ENCODE measurements at places on chromosomes 4 and X. TPM values are rescaled to one million over a fixed set of nuclear protein-coding genes. Genes with fewer than 3 reads are reported as not detected.

DNA sequence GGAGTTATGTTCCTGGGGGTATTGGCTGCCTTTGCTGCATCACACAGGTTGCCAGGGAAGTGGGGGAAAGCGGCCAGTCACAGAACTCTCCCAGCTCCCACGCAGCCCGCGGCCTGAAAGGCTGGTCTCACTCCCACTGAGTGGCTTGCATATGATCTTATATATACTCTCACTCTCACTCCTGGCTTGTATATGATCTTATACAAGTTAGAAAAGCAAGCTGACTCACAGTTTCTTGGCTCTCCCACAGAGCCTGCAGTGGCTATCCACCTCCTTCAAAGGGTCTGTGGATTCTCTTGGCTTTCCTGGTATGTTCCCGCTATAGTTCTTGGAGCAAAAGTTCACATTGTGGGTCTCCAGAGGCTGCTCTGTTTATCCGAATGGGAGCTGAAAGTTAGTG is 833.5 kb upstream of the GALNTL6 start:
- H3K27me3 ChIP-seq = no peaks in the 10 kb centered on the region
- no peak overlapping the region for H3K27ac ChIP-seq
- peak; percentile 8 for DNase-seq

DNA sequence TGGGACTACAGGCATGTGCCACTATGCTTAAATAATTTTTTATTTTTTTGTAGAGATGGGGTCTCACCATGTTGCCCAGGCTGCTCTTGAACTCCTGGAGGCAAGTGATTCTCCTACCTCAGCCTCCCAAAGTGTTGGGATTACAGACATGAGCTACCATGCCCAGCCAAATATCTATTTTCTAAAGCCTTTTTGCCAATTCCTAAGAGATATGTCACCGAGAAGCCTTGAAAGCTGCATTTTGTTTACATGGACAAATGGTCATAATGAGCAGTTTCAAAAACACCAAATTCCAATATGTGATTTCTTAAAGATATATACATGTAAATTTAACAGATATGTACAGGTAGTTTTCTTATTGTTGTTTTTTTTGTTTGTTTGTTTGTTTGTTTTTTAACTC is 33.0 kb upstream of the PGRMC2 start:
- H3K36me3 ChIP-seq = no peaks in the 10 kb centered on the region
- no peak overlapping the region for H3K4me3 ChIP-seq
- no peaks in the 10 kb centered on the region for H3K27me3 ChIP-seq
- H3K27ac ChIP-seq = peak overlapping the region; percentile 92
- H3K4me1 ChIP-seq = peaks cover 30% of the 10 kb centered on the region

Gene FAT4
- total RNA-seq = 8.0 TPM

DNA sequence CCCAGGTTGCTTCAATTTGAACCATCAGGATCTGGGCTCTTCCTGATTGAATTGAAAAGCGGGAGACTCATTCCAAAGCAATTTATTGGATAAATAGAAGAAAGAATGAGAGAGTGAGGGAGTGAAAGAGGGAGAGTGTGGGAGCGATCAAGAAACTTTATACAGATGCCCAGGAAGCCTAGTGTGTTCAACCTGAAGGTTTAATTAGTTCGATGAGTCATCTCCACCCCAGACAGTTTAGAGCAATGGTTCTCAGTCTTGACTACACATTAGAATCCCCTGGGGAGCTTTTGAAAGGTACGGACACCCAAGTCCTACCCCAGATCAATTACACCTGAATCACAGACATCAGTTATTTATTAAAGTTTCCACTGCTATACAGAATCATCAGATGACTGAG is 61.5 kb downstream of the GEMIN8 start:
- DNase-seq = no peak
- no peaks in the 10 kb centered on the region for H3K27me3 ChIP-seq
- H3K4me3 ChIP-seq = no peak overlapping the region

Gene MAGEB10
- not detected for total RNA-seq

Gene LANCL3
- 0.22 TPM for total RNA-seq

Gene STOX2
- 2.5 TPM for total RNA-seq

Gene MTNR1A
- 0.34 TPM for total RNA-seq
